ENCODE measurements at places on chromosomes 1 and 21. TPM values are rescaled to one million over a fixed set of nuclear protein-coding genes. Genes with fewer than 3 reads are reported as not detected.

DNA sequence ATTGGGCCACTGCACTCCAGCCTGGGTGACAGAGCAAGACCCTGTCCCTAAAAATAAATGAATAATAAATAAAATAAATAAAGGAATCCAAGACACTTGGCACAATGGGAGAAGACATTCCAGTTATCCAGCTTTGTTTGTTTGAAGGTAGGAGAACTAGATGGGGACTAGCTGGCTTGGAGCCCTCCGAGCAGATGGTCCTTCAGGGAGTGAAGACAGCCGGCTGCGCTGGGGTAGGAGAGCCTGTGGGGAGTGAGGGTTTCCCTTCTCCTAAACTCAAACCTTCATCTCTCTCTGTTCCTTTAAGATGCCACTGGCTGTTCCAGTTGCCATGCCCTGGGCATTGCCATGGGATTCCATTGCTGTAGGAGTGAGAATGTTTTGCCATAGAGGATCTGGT is 120.6 kb downstream of the NAV1 start:
- H3K36me3 ChIP-seq, result no peaks in the 10 kb centered on the region
- H3K27me3 ChIP-seq, result peaks cover 7% of the 10 kb centered on the region
- no peaks in the 10 kb centered on the region for H3K4me1 ChIP-seq
- no peak overlapping the region for H3K4me3 ChIP-seq
- no peak overlapping the region for H3K27ac ChIP-seq

- H3K27me3 ChIP-seq, result no peaks in the 10 kb centered on the region
- no peak for DNase-seq
- peaks cover 8% of the 10 kb centered on the region for H3K4me1 ChIP-seq
- H3K36me3 ChIP-seq, result no peaks in the 10 kb centered on the region
- no peak overlapping the region for H3K27ac ChIP-seq
These were observed 64.2 kb downstream of the SELENOF start for GRCh38 chr1:86849756-86850155.

MATN1 gene
- 1.0 TPM for total RNA-seq

DNA sequence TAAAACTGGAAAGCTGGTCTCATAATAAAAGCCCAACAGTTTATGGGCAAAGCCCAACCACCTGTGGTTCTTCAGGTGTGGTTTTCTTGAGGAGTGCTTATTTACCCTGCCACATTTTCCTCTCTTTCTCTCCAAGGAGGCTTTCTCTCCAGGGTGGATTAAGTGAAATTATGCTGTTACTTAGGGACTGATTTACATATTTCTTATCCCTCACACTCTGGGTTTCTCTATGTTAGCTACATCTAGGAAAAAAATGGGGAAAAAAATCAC is 4.8 kb downstream of the TBX19 start:
- H3K4me3 ChIP-seq, result no peak overlapping the region
- no peak overlapping the region for H3K27ac ChIP-seq
- H3K27me3 ChIP-seq, result no peaks in the 10 kb centered on the region
- peaks cover 16% of the 10 kb centered on the region for H3K4me1 ChIP-seq
- no peaks in the 10 kb centered on the region for H3K36me3 ChIP-seq

DNA sequence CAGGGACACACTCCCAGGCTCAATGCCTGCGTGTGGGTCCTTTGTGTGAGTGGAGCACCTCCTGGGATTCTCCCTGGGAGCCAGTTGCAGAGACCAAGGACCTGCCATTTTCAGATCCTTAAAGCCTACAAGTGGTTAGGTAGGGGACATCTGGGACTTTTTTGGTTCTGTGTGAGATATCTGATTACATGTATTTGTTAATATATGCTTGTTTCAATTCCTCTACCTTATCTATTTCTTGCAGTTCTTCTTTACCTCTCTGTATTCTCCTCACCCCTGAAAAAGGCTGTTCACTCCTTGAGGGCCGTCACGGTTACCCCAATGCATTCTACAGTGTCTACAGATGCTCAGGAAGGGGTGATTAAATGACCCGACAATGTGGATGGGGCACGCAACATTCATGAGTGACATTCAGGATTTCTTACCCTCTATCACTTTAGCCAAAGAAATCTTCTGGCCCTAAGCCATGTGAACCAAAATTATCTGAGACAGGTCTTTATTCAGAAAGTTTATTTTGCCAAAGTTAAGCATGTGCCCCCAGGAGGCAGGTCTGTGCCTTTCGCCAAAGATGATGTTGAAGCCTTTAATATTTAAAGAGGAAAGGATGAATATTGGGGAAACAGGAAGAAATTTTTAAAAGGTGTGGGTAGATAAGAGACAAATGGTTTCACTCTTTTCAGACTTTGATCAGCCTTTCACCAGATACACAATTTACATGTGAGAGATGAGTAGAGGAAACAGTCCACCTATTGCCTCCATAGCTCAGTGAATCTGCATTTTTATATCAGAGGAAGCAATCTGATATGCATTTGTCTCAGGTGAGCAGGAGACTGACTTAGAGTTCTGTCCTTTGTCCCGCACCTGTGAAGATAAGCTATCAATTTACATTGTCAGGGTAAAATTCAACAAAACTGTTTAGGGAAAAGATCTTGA is 44.6 kb upstream of the MPZL1 start:
- no peak for DNase-seq
- no peaks in the 10 kb centered on the region for H3K27me3 ChIP-seq
- no peak overlapping the region for H3K4me3 ChIP-seq
- H3K27ac ChIP-seq, result peak overlapping the region; percentile 64
- peaks cover 45% of the 10 kb centered on the region for H3K4me1 ChIP-seq

GRCh38 chr21:43312751-43313169 is 114.2 kb downstream of the SIK1 start:
- H3K4me3 ChIP-seq, result no peak overlapping the region
- no peak for DNase-seq
- no peak overlapping the region for H3K27ac ChIP-seq
- no peaks in the 10 kb centered on the region for H3K36me3 ChIP-seq
- no peaks in the 10 kb centered on the region for H3K4me1 ChIP-seq
- H3K27me3 ChIP-seq, result no peaks in the 10 kb centered on the region

GRCh38 chr1:34013958-34014737 is 150.3 kb downstream of the HMGB4 start:
- no peaks in the 10 kb centered on the region for H3K4me1 ChIP-seq
- H3K27ac ChIP-seq, result no peak overlapping the region
- no peak overlapping the region for H3K4me3 ChIP-seq
- peaks cover 22% of the 10 kb centered on the region for H3K27me3 ChIP-seq

DNA sequence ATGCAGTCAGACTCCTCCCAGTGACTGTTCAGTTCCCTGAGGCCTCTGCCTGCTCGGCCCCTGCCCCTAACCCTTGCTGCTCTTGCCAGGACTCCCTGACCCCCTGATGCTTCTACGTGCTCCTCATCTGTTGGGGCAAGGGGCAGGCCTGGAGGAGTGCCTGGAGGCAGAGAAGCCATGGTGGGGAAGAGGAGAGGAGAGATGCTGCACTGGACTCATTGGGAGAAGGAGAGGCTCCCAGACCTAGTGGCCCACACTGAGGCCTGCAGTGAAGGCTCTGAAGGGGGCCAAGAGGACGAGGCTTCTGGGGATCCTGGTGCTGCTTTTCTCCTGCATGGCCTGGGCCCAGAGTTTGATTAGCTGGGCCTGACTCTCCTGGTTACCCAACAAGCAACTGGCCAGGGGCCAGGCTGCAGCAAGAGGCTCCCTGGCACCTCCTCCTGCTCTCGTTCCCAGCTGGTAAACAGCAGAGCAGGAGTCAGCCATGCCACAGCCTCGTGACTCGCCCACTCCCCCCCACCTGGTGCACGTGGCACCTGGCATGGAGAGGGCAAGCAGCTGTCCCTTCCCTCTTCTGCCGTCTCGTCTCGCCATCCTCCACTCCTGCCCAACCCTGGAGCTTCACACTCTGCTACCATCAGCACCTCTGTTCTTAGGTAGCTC is 847 bp upstream of the RORC start:
- no peak overlapping the region for H3K27ac ChIP-seq
- H3K4me3 ChIP-seq, result no peak overlapping the region
- no peak for DNase-seq
- peaks cover 87% of the 10 kb centered on the region for H3K4me1 ChIP-seq
- H3K27me3 ChIP-seq, result no peaks in the 10 kb centered on the region
- no peaks in the 10 kb centered on the region for H3K36me3 ChIP-seq

GRCh38 chr1:218895064-218895587 is 278.6 kb upstream of the LYPLAL1 start:
- no peak overlapping the region for H3K4me3 ChIP-seq
- H3K27me3 ChIP-seq, result no peaks in the 10 kb centered on the region
- no peaks in the 10 kb centered on the region for H3K4me1 ChIP-seq
- no peak for DNase-seq
- no peaks in the 10 kb centered on the region for H3K36me3 ChIP-seq

OR2T35 gene
- total RNA-seq, result not detected

- H3K4me1 ChIP-seq, result no peaks in the 10 kb centered on the region
- no peak for DNase-seq
- H3K27me3 ChIP-seq, result peaks cover 35% of the 10 kb centered on the region
- no peak overlapping the region for H3K4me3 ChIP-seq
These were observed 16.5 kb downstream of the TTC34 start for GRCh38 chr1:2784854-2785630.

DNA sequence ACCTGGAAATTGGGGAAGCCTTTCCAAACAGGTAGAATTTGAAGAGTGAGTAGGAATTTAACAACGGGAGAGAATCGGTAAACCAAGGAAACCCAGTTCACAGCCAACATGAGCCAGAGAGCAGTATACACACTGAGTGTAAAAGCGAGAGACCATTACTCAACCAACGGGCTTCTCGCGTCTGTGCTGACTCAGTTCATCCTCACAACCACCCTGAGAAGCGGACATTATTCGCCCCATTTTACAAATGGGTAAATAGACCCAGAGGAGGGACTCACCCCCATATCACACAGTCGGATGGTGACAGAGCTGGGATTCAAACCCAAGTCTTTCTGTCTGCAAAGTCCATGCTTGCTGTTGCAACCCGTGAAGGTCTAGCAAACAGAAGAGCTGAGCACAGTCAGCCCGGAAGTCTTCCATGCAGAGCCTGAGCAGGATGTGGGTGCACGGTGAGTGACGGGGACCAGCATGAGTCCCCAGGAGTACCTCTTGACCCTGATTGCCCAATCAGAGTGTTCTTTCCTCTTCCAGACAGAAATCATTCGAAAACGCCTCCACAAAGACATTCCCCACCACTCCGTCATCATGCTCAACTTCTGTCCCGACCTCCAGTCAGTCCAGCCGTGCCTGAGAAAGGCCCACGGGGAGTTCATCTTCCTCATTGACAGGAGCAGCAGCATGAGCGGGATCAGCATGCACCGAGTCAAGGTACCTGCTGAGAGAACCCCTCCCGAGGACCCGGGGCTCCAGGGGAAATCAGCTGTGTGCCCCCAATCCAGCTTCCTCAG is 32.3 kb downstream of the VWA5B1 start:
- peak overlapping the region; percentile 38 for H3K4me3 ChIP-seq
- H3K27me3 ChIP-seq, result peaks cover 59% of the 10 kb centered on the region
- DNase-seq, result peak; percentile 54
- H3K27ac ChIP-seq, result peak overlapping the region; percentile 21
- peaks cover 31% of the 10 kb centered on the region for H3K4me1 ChIP-seq
- no peaks in the 10 kb centered on the region for H3K36me3 ChIP-seq

GRCh38 chr1:230167419-230167852 is 100.4 kb downstream of the GALNT2 start:
- peak; percentile 30 for DNase-seq
- no peaks in the 10 kb centered on the region for H3K27me3 ChIP-seq
- H3K4me3 ChIP-seq, result no peak overlapping the region
- peaks cover 73% of the 10 kb centered on the region for H3K4me1 ChIP-seq

- H3K36me3 ChIP-seq, result no peaks in the 10 kb centered on the region
- no peak within 1 kb of the TSS for H3K4me3 ChIP-seq
- peaks cover 38% of the 10 kb centered on the region for H3K27me3 ChIP-seq
- H3K4me1 ChIP-seq, result no peaks in the 10 kb centered on the region
- no peak for DNase-seq
These were observed at the start of gene PLA2G2D for GRCh38 chr1:20119347-20119746. Gene PLA2G2D, minus strand, starts transcription at chr1:20119536. Its CDS starts 38 bp downstream, at chr1:20119498.

GRCh38 chr1:223301371-223301770 is 62.6 kb downstream of the SUSD4 start:
- no peak for DNase-seq
- no peaks in the 10 kb centered on the region for H3K36me3 ChIP-seq
- H3K27ac ChIP-seq, result no peak overlapping the region
- H3K4me1 ChIP-seq, result peaks cover 27% of the 10 kb centered on the region

HES2 gene
- total RNA-seq, result 0.44 TPM

- peak overlapping the region; percentile 85 for H3K27ac ChIP-seq
- H3K27me3 ChIP-seq, result no peaks in the 10 kb centered on the region
- H3K4me3 ChIP-seq, result peak overlapping the region; percentile 81
- H3K4me1 ChIP-seq, result peaks cover 93% of the 10 kb centered on the region
- peaks cover 5% of the 10 kb centered on the region for H3K36me3 ChIP-seq
These were observed 13.9 kb downstream of the MEF2D start for GRCh38 chr1:156486421-156487344.

SPRR2B gene
- not detected for total RNA-seq

STPG1 gene
- 17.8 TPM for total RNA-seq

DNA sequence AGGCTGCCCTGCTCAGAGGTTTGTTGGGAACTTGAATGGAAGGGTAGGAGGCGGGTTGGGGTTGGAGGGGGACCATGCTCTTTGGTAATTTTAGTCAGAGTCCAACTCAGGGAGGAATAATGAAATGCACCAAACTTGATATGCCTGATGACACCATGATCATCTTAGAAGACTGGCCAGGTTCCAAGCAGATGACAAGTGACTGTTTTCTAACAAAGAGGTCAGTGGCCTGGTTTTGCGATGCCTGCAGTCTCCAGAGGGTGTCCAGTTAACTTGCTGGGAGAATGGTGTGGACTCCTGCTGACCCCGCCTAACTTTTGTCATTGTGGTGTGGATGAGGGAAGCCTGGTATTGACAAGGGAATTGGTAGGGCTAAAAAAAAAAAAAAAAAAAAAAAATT is 12.4 kb downstream of the VANGL1 start:
- H3K27ac ChIP-seq, result no peak overlapping the region
- H3K36me3 ChIP-seq, result no peaks in the 10 kb centered on the region
- no peak overlapping the region for H3K4me3 ChIP-seq
- peaks cover 15% of the 10 kb centered on the region for H3K27me3 ChIP-seq

DNA sequence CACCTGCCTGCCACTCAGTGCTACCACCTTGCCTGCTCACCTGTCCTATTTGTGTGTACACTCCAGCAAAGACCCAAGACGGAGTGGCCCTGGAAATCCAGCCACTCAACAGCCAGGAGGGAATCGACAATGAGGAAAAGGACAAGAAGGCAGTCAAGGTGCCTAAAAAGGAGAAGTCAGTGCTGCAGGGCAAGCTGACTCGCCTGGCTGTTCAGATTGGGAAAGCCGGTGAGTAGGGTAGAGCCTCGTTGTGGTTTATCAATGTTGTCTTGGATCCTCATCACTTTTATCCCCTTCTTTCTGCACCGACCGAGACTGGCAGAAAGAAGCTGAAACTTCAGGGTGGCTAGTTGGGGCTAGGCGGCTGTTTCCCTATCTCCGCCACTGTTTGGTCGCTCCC is 61.4 kb upstream of the LAX1 start:
- no peak overlapping the region for H3K4me3 ChIP-seq
- H3K27ac ChIP-seq, result no peak overlapping the region
- no peaks in the 10 kb centered on the region for H3K27me3 ChIP-seq
- peaks cover 5% of the 10 kb centered on the region for H3K36me3 ChIP-seq

- H3K36me3 ChIP-seq, result no peaks in the 10 kb centered on the region
- DNase-seq, result peak; percentile 37
- no peak overlapping the region for H3K4me3 ChIP-seq
- H3K27ac ChIP-seq, result peak overlapping the region; percentile 76
These were observed 48.6 kb upstream of the COL6A1 start for GRCh38 chr21:45932922-45933502.

HIVEP3 gene
- 22.8 TPM for total RNA-seq
